ENCODE measurements at places on chromosomes 1 and 21. TPM values are rescaled to one million over a fixed set of nuclear protein-coding genes. Genes with fewer than 3 reads are reported as not detected.

GPR89A gene
- 26.9 TPM for total RNA-seq

RGS5 gene
- 189 TPM for total RNA-seq

RAB42 gene
- 2.0 TPM for total RNA-seq

MRPL55 gene
- 73.1 TPM for total RNA-seq

WNT9A gene
- 4.9 TPM for total RNA-seq

OR2L3 gene
- total RNA-seq: not detected

KMO gene
- total RNA-seq: not detected

VAV3 gene
- total RNA-seq: 1.1 TPM

RGSL1 gene
- not detected for total RNA-seq

C1orf226 gene
- 1.4 TPM for total RNA-seq

AUNIP gene
- 5.8 TPM for total RNA-seq

TMEM200B gene
- 0.92 TPM for total RNA-seq

HES5 gene
- not detected for total RNA-seq

Data from pulmonary artery endothelial cell (primary cell).